ENCODE measurements at places on chromosomes 12 and 14.

DNA sequence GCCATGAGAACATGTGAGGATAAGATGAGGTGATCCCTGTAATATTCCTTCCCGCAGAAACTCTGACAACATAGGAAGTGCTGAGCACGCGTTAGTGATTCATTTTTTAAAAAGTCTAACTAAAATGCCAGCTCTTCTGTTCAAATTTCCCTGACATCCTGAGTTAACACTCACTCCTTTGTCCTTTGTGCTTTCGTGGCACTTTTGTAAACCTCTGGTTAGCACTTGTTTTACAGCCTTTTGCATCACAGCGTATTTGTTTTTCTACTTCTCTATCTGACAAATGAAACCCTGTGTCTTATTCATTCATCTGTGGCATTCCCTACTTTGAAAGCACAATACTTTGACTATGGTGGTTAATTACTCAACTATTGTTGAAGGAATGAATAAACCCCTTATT is 313.6 kb downstream of the NUAK1 start:
- no peak for DNase-seq

DNA sequence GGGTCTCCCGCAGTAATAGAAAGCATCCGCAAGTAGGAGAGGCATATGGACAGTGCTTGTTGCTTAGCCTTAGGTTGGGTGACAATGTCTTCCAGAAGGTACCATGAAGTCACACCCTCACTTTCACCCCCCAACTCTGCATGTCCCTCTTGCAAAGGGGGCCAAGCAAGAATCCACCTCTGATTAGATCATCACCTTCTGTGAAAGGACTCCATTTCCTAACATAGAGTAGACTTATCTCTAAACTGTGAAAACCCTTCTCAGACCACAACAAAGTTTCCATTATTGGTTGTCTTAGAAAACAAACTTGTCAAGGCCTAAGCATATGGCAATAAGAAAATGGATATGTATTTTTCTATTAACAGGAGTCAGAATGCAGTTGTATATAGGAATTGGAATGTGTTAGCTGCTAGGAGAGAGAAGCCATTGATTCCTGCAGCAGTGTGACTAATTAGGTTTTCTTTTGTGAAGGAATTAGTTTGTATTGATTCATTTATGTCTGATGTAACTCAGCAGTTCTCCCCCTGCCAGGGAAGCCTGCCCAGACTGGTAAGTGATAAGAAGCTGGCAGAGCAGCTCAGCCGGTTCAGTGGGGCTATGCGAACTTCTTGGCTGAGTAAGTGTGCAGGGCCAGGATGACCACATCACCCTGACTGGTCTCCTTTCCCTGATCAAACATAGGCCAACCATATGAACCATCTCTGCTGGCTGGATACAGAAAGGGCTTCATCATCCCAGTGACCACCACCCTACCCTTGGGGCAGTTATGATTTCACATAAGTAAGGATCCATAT is 107.3 kb upstream of the CCDC196 start:
- DNase-seq: no peak

- DNase-seq: no peak
Observed at GRCh38 chr12:124018539-124018938, 45.5 kb downstream of the ZNF664 start.

DNA sequence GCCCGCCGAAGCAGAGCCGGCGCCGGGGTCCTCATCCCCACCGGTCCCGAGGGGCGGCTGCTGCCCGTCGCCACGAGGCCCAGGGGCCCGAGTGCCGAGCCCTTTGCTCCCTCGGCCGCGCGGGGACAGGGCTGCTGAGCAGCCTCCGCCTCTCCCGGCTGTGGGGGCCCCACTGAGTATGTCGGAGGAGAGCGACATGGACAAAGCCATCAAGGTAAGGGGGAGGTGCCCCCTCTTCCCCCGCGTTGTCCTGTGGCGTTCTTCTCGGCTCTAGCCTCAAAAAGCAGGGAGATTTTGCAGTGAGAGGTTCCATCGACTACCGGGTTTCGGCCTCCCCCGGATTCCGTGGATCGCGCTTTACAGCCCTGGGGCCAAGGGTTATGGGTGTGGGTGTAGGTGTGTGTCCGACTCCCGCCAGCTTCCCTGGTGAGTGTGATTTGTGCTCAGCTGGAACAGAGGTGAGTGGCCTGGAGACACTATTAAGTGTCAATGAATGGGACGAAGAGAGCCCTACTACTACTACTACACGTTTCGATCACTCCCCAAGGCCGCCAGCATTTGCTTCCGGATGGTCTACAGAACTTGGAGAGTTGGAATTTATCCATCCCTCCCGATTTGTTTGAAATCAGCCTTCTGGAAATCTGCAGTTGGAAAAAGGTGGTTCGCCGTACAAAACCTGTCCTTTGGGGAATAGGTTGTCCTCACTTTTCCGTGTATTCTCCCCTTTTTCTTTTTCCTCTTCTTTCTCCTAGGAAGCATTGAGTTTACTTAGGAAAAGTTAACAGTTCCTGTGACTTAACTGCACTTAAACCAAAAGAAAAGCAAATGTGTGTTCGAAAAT is 748 bp downstream of the MAPKAPK5 start:
- peak; percentile 46 for DNase-seq

DNA sequence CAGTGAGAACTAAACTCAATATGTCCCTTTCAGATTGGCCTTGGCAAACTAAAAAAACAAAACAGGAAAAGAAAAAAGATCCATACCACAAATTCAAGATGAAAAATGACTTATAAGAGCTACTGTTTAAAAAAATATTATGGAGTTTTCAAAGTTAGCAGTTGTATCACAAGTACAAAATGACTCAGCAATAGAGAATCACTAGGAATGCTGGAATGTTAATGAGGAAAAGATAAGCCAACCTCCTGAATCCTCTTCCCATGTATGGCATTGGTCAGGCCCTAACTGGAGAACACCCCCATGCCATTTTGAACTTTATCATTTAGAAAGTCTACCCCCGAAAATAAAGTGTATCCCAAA is 62.2 kb downstream of the PPP1R36 start:
- DNase-seq: no peak

DNA sequence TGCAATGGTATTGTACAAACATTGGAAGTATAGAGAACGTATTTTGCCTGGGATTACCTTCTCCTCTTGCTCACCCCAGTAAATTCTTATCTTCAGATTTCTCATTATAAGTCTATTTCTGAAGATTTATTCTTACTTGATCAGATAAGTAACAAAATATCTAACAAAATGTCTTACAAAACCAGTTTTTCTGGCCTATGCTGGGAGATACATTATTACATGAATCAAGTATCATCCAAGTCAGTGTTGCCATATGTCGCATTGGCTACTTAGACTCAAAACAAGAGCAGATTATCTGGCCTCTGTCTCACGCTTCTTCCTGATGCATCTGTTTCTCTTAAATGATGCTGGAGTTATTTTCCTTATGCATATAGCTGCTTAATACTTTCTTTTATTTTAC is 408.5 kb downstream of the CCER1 start:
- no peak for DNase-seq

- DNase-seq: no peak
Observed at GRCh38 chr14:89284333-89285058, 132.5 kb downstream of the FOXN3 start.

DNA sequence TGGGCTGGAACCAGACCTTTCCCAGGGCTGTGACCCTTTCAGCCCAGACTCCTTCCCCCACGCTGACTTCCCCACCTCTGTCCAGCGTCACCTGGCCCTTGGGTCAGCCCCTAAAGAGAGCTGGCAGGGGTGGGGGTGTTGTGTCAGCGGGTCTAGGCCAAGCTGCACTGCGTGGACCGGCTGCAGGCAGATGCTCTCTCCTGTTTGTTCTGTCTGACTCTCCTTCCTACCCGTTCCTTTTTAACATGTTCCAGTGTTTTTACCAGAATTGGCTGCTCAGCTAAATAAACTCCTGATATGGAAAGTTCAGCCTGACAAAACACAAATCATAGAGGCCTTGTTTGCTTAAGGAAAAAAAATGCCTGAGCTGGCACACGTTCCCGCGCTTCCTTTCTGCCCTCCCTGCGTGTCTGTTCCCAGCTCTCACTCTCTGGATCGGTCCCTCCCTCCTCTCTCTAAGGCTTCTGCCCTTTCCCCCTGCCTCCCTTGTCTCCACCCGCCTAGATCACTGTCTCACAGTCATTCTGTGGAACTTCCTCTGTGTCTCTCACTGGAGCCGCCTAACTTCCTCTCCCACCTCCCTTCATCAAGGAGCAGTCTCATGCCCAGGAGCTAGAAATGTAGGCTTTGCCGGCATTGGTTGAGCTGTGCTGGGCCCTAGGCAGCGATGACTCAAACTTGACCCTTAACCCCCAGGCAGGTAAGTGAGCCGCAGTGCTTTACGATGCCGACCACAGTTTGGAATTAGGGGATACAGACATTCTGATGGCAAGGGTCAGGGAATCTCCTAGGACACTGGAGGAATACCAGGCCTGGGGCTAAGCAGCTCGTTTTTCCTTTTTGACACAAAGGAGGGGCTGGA is 15.5 kb upstream of the MLXIP start:
- DNase-seq: no peak

GRCh38 chr14:72053651-72054050 is 121.4 kb downstream of the RGS6 start:
- no peak for DNase-seq

- peak; percentile 5 for DNase-seq
Observed at GRCh38 chr14:39491134-39491571, 58.9 kb upstream of the FBXO33 start.

GRCh38 chr12:97561619-97562290 is 99.2 kb downstream of the RMST start:
- DNase-seq: no peak

GRCh38 chr12:3491938-3492792 is 1.2 kb downstream of the PRMT8 start:
- DNase-seq: peak; percentile 67

GRCh38 chr12:60191676-60192359 is 596.0 kb downstream of the SLC16A7 start:
- DNase-seq: no peak

DNA sequence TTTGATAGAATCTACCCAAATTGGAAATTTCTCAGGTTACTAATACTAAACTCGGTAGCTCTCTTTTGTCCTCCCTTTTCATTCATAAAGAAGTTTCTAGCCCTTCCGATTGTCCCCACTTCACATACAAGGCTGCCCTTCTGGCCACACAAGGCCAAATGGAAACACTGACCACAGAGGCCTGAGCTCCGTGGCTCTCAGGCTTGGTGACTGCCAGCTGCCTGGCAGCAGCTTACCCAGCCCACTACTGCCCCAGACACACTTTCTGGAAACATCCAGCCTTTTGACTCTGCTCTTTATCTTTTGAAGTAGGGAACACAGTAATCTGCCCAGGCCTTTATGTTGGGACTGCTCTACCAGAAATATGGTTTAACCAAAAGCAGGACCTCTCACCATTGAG is 167.2 kb downstream of the GCH1 start:
- DNase-seq: no peak

- DNase-seq: no peak
Observed at GRCh38 chr12:63353559-63353958, 202.6 kb upstream of the AVPR1A start.

- DNase-seq: no peak
Observed at GRCh38 chr14:29558516-29558915, 369.1 kb downstream of the PRKD1 start.

GRCh38 chr12:39272871-39273655 is 169.9 kb downstream of the KIF21A start:
- DNase-seq: peak; percentile 38

DNA sequence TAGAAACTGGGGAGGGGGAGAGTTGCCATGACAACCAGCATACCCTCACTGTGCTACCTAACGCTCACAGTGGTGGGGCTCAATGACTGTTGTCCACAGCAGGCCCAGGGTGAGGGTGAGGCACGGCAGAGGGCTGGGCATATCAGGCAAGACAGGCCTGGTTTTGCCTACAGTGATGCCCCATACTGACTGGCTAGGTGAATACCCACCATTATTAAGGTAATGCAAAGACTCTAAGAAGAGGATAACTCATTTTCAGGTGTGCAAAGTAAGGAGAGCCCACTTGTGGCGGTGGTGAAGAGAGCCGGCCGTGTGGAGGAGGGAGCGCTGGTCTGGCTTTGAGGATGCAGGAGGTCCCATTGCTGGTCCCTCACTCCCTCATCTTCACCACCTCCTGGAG is 422.3 kb downstream of the FUT8 start:
- no peak for DNase-seq

- no peak for DNase-seq
Observed at GRCh38 chr12:9323144-9323681, 115.0 kb upstream of the PZP start.

DNA sequence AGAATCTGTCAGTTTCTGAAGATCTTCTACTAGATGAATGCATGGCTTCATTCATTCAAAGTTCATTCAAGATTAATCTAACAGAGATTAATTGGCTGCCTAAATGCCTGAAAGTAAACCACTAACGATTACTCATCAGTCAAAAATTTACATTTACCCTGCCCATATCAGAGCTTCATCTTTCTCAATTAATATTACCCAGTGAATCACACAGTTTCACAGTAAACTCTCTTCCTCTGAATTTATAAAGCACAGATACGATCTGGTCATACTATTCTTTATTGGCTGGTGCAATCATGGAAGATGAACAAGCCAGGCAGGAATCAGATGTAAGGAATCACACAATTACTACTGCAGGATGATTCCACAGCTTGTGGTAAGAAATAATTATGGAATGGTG is 377.7 kb downstream of the SLC16A7 start:
- DNase-seq: no peak

DNA sequence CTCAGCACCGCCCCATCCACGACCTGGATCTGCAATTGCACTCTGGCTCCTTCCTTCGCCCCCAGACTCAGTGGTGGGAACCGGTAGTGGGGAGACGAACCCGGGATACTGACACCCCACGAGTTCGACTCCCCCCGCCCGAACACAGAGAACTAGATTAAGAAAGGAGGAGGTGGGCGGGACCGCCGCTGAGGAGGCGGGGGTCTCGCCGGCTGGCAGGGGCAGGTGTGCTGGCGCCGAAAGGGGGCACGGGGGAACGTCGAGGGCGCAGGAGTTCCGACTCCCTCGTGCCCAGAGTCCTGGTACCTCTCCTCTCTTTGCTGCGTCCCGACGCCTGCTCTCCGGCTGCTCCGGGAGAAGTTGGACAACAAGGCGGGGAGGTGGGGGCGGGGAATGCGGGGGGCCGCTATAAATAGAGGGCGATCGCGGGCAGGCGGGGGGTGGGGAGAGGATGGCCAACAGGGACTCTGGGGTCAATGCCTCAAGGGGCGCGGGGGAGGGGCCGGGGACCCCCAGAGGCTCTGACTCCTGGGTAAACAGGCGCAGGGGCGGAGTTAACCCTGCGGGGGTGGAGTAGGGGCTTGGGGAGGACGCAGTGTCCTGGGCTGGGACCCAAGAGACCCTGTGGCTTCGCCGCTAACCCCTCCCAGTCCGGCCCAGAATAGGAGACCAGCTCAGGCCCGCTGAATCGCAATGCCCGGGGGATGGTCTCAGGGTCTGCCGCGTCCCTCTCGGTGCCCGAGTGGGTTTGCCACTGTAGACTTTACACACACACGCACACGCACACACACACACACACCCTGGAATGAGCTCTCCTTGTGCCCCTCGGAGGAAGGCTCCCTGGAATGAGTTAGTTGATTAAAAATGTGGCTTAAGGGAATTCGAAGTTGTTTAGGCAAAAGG is 761 bp upstream of the NDRG2 start:
- DNase-seq: no peak

- no peak for DNase-seq
Observed at GRCh38 chr12:168763-169525, 45.0 kb downstream of the SLC6A12 start.

GRCh38 chr14:74474376-74474775 is 18.7 kb downstream of the NPC2 start:
- no peak for DNase-seq

- no peak for DNase-seq
Observed at GRCh38 chr14:74863274-74863673, 12.7 kb downstream of the PROX2 start.

Measured in RPMI8226 (cell line).